ENCODE measurements at places on chromosomes 3 and 15. TPM values are rescaled to one million over a fixed set of nuclear protein-coding genes. Genes with fewer than 3 reads are reported as not detected.

GRCh38 chr3:159418571-159419526 lies 569.8 kb upstream of the IL12A start:
- DNase-seq: no peak

GRCh38 chr3:118186051-118186450 lies 848.6 kb downstream of the IGSF11 start:
- no peak for DNase-seq

UROC1 gene
- 0.07 TPM for polyA plus RNA-seq

PTH1R gene
- polyA plus RNA-seq: not detected

- no peak for DNase-seq
These were observed 359.9 kb downstream of the MECOM start for GRCh38 chr3:169303660-169304059.

GRCh38 chr3:33047842-33048834 lies 48.8 kb downstream of the GLB1 start:
- DNase-seq: peak; percentile 82
